Iris pigment epithelial cell (primary cell): ENCODE measurements at places on chromosomes 2 and 18.

DNA sequence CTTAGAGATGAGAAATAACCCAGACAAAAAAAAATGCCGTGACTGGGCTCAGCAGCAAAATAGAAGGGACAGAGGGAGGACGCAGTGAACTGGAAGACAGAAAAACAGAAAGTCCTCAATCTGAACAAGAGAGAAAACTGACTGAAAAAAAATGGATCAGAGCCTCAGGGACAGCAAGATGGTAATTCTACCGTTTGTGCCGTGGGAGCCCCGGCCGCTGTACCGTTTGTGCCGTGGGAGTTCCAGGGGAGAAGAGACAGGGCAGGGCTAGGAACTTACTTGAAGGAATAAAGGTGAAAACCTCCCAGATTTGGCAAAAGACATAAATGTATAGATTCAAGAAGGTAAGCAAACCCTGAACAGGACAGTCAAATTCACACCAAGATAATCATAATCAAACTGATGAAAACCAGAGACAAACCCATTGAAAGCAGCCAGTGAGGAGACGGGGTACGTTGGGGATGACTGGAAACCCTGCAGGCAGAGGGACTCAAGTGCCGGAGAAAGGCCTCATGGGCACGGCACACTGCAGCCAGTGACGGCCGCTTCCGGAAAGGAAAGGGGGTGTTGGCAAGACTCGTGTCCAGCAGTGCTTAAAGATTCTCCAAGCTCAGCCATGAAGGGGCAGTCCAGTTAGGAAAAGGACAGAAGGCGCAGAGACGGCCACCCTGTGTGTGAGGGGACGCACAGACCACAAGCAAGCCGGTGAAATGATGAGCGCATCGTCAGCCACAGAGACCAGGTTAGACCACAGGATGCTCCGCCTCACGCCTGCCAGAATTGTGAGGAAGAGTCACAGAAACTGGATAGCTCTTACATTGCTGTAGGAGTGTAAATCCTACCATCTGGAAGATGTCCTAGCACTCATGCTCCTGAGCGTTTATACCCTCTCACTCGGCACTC lies 40.0 kb upstream of the NFATC1 start:
- DNase-seq, result no peak

- DNase-seq, result no peak
Observed at GRCh38 chr2:55995211-55995610, 71.6 kb upstream of the EFEMP1 start.

GRCh38 chr2:95049961-95050360 lies 24.5 kb downstream of the MAL start:
- no peak for DNase-seq

GRCh38 chr2:127640082-127641072 lies 5.6 kb upstream of the GPR17 start:
- DNase-seq, result no peak

DNA sequence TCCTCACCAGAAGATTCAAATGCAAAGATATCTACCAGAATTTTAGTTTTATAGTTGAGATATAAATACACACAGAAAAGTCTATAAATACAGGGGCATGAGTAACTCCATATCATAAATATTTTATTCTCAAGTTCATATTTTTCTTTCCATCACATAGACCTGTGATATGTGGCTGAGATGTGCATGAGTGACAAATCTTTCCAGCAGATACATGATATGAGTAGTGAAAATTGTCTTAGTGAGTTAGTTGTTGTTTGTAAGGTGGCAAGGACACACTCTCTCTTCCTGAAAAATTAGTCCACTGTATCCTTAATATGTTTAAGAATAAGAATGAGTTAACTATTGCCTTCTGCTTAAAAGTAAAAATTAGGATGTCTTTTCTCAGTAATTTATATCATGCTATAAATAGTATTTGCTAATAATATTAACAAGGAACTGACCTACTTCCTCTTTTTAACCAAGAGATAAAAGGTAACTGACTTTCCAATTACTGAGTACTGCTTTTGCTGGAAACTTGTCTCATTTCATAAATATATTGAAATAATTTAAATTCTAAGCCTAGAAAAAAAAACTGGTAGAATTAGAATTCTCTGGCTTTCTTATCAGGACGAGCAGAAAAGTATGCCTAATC lies 85.2 kb upstream of the SESTD1 start:
- no peak for DNase-seq

DNA sequence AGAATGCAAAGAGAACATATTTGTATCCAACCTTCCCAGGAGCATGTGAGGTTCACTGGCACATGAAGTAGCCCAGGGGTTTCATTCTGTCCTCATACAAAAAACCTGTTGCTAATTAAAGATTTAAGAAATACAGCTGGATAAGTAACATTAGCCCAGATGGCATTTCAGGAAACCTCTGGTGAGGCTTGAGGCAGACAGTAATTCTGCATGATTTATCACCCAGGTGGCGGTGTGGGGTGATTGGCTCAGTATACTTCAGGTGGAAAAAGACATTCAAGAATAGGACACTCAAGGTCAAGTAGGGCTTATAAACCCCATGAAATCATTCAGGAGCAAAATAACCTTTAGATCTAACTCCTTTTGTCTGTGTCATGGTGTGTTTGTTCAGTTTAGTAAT lies 237.4 kb downstream of the RNF144A start:
- no peak for DNase-seq

DNA sequence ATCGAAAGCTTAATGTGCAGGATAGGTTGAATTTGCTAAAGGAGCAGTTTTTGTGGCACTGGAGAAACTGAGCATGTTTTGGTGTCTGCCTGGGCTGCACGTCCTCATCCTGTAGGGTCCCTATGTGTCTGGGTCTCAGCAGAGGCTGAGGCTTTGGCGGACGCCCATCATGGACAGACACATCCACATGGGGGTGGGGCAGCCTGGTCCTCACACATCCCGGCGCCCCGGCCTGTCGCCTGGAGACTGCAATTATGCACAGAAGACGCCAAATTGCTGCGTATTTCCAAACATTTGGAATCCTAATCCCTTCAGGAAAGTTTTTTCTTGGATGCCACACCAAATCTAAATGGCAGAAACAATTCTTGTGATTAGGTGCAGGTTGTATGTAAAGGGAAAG lies 128.2 kb upstream of the TWIST2 start:
- DNase-seq, result no peak

- DNase-seq, result no peak
Observed at GRCh38 chr2:25726522-25726921, 53.1 kb upstream of the DTNB start.

GRCh38 chr2:10385933-10386773 lies 62.0 kb downstream of the ODC1 start:
- peak; percentile 68 for DNase-seq

- DNase-seq, result peak; percentile 30
Observed at GRCh38 chr18:63365876-63366212, 1.2 kb downstream of the KDSR start.

GRCh38 chr2:9703701-9704221 lies 73.0 kb upstream of the YWHAQ start:
- peak; percentile 97 for DNase-seq

GRCh38 chr18:32267463-32267862 lies 77.6 kb downstream of the MEP1B start:
- no peak for DNase-seq

DNA sequence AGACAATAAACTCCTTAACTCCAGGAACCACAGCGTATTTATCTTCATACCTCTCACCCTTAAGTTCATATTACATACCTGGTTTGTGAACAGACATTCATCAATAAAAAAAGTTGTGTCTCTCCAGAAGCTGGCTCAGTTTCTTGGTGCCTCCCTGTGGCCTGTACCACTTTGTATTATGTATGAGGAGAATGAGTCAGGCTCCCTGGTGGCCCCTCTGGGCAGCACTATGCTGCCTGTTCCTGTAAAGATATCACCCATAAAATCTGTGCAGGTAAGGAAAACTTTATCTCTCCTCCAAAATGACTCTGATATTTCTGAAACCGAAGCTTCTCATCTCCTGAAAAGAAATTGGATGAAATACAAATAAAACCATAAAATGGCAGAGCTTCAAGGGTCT lies 198.4 kb upstream of the NT5C1B start:
- peak; percentile 18 for DNase-seq
